ENCODE measurements at places on chromosomes 4 and X.

- DNase-seq = no peak
Measured at GRCh38 chrX:18617407-18617750, 54.5 kb downstream of the RS1 start.

DNA sequence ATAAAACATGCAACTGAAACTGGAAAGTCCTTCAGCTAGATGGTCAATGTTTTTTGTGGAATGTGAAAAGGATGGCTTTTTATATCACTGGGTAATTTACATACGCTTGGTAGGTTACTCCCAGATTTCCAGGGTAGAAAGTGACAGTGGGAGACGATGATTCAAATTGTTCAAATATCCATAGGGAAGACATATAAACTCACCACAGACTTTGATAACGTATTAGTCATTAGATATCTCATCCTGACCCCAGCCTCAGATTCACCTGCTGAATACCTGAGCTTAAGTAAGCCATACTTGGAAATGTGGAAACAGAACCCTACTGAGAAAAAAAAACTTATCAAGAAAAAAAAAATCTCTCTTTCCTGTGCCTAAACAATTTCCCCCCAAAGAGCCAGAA lies 169.4 kb downstream of the ZNF674 start:
- no peak for DNase-seq

DNA sequence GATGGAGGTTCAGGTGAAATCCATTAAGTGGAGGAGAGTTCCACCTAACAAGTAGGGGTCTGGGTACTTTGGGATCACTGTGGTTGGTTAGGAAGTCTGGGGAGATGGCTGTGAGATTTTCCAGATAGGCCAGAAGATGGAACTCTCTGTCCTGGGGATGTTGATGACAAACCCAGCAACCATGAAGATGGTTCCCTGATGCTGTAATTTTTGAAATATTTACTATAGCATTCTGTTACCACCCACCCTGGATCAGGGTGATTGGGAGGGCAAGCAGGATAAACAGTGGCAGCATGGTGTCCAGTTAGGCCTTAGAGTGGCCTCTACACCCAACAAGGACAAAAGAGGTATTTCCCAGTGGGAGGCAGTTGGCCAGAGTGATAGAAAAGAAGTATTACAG lies 15.9 kb upstream of the NELFA start:
- DNase-seq = no peak

DNA sequence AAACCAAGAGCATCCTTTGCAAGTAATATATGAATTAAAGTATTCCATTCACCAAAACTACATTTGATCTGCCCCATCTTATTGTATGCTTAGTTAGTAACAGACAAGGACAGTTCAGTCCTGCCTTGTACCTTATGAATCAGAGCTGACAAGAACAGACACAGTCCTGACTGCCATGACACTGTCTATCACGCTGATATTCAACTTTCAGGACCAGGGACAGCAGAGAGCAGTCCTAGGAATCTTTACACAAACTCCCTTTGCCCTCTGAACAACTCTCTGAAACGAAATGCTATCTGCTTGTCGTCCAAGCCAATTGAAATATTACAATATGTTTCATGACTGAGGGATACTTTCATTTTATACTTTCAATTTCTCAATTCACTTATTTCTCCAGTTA lies 268.6 kb upstream of the VCX start:
- DNase-seq = no peak

DNA sequence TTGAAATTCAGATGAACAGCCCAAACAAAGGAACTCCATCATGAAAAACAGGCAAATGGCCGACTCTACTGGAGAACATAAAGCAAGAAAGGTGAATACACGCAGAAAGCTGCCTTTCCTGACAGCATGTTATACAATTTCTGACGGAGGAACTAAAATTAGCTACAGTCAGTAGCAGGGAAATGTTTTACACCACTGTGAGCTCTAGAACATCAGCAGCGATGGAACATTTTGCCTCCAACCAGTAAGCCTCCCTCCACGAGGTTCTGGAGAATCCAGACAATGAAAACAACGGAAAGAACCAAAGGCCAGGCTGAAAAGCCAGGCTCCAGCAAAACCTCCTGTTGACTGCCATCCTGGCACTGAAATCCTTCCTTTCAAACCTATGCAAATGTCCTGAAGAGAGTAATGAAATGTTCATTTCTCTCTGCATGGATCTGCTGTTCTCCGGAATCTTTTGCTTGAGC lies 78.9 kb downstream of the IRF2 start:
- DNase-seq = no peak

DNA sequence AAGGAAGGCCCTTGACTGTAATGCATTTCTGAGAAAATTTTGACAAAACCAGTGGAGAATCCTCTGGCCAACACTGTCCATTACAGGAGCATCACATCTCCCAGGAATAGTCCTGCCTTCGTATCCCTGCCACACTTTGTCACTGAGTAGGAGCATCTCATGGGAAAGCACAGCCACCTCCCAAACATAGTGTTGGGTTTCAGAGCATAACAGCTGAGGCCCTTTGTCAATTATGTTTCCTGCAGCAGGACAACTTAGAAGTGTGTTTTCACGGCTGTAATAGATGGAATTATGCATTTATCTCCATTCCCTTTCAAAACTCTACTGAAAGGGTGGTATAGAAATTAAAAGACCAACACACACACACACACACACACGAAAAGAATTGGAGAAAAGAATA lies 91.1 kb upstream of the SMAD1 start:
- no peak for DNase-seq

Data from NCI-H187 (cell line).